ENCODE measurements at places on chromosomes 3 and 15.

DNA sequence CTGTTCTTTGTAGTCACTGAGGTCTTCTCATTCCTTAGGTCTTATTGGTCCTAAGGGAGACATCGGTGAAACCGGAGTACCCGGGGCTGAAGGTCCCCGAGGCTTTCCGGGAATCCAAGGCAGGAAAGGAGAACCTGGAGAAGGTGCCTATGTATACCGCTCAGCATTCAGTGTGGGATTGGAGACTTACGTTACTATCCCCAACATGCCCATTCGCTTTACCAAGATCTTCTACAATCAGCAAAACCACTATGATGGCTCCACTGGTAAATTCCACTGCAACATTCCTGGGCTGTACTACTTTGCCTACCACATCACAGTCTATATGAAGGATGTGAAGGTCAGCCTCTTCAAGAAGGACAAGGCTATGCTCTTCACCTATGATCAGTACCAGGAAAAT, 11.6 kb downstream of the ADIPOQ start:
- DNase-seq, result no peak

DNA sequence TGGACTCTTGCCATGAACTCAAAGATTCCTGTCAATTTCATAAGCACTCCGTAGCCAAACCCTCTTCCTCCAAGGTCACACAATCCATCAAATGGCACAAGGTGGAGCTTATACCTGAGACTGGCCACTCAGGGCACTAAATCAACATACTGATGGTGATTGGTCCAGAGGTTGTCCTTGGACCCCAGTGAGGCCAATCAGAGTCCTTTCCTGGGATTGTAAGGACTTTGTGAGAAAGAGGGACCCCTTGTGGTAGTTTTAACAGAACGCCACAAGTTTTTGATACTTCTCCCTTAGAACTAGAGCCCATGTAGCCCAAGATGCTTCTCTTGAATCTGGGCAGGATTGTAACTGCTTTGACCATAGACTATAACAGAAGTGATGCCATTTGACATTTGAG, 44.4 kb upstream of the LARS2 start:
- DNase-seq, result no peak

DNA sequence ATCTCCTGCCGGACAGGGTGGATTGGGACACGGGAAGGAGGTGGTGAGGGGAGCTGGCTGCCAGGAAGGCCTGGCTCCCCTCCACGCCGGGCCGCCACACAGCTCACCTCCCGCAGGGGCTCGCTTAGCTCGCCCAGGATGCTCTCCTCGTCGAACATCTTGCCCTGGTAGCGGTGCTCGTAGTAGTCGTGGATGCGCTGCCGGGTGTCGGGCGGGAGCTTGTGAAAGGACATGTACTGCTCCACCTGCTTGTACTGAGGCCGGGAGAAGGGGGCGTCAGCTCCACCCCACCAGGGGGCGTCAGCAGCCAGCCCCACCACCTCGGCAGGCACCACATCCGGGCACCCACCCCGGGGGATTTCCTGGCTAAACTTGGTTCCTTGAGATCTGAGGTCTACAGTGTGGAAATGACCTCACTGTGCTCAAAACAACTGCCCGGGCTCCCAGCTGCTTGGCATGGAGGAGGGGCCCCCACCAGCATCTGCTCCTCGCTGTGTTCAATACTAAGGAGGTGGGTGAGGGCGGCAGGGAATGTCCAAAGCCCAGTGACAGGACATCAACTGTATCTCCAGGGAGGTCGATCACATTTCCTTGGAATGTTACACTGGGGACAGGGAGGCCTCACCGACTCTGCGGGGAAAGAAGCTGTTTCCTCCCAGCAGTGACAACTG, 43.4 kb downstream of the HCN4 start:
- DNase-seq, result no peak

DNA sequence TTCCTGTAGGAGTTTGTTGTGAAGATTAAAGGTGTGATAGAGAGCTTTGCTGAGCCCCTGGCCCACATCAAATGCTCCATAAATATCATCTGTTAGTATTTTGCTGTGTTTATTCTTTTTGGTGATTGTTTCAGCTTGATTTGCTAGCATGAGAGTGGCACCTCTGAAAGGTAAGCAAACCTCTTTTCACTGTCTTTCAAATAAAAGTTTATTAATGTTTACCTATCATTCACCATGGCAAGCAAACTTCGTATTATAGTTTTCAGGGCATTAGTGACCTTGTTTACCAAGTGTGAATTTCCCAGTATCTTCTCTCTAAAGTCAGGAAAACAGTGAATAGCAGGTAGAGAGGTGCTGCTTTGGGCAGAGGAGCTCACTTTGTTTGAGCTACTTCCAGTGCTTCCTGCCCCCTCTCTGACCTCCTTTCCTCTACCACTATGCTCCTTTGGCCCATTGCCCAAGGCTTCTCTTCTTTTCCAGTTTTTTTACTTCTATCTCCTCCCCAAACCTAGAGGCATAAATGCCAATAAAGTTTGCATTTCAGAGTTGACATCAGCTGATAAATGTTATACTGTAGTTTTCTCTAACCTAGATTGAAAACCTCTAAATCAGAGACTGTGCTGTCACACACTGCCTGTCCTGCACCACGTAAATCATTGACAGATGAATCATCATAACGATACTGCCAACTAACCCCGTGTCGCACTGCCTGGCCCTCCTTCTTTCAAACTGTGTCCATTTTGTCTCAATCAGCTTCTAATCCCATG, 569.0 kb downstream of the TUSC7 start:
- no peak for DNase-seq

DNA sequence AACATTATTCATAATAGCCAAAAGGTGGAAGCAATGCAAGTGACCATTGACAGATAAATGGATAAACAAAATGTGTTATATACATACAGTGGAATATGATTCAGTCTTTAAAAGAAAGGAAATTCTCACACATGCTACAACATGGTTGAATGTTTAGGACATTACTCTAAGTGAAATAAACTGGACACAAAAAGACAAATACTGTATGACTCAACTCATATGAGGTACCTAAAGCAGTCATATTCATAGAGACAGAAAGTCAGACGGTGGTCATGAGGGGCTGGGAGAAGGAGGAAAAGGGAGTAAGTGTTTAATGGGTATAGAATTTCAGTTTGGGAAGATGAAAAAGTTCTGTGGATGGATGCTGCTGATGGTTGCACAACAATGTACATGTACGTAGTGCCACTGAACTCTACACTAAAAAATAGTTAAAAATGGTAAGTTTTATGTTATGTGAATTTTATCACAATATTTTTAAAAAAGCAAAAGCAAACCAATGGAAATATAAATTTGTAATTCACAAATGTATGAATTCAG, 5.3 kb downstream of the TXNRD3 start:
- DNase-seq, result no peak

DNA sequence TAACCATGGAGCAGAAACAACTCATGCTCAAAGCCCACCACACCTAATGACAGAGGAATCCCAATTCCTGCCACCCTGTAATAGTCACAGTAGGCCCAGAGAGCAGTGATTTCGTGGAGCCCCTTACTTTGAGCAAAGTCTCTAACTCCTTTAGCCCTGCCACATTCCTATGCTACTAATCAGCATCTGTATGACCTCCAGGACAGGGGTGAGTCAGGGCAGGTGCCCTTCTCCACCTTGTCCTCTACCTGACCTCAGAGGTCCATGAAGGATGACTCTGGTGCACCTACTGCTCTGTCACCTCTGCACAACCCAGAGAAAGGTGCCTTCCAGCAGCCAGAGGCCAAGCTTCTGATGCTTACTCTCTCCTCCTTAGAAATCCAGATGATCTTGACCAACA, 6.1 kb upstream of the SCG3 start:
- DNase-seq, result no peak

DNA sequence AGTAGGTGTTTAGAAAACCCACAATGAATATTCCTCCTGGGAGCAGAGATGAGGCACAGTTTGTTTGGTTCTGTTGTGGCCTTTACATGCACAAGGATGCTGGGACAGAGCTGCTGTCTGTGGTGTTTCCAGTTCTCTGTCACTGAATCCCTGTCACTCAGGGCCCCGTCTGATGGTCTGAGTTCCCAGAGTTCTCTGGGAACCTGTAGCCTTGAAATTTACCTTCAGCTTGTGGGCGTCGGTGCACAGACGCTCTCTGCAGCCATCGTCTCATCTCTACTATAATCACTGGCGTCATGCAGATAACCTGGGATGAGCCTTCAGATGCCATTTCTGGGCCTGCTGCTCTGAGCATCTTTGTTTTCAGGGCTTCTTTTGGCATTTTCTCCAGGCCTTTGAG, 81.9 kb downstream of the LRRK1 start:
- DNase-seq, result no peak

- no peak for DNase-seq
Measured at GRCh38 chr3:16374047-16374934, 109.3 kb downstream of the OXNAD1 start.

DNA sequence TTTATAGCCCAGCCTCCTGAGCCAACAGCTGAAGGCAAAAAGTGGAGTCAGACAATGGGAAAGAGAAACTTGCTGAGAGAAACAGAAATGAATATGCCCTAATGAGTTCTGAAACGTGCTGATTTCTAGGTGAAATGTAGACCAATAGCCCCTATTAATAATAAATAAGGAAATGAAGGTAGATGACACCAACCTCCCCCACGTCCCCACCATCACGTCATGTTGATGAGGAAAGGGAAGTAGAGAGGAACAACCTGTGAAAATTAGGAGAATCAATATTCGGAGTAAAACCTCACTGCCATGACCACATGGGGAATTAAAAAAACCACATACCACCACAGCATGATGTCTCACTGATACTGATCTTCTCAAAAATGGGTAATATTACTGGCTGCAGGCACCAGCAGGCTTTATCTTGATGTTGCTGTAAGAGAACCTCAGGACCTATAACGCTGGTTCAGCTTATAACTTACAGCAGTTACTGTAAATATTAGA, 64.0 kb downstream of the KAT2B start:
- no peak for DNase-seq

DNA sequence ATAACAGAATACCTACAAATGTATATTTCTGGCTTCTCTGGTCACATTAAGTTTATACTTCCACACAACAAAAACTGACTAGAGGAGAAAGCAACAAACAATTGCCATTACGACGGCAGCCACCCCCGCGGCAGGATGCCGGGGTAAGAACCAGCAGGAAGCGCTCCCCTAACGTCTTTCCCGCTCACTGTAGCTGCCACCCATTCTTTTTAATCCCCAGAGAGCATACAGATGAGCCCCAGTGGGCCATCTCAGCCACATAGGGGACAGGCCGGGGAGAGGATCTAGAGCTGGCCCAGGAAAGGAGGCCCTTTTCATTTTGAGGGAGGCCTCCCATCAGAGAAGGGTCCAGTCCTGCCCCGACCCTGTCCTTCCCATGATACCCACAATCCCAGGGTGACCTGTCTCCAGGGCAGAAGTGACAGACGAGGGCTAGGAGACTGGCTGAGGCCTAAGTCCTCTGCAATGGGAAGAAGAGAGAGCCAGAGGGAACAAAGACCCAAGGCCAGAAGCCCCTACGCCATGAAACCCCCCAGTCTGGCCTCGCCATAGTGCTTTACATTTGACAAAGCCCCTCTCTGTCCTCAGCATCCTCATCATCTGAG, 3.6 kb upstream of the CALML4 start:
- DNase-seq, result no peak

DNA sequence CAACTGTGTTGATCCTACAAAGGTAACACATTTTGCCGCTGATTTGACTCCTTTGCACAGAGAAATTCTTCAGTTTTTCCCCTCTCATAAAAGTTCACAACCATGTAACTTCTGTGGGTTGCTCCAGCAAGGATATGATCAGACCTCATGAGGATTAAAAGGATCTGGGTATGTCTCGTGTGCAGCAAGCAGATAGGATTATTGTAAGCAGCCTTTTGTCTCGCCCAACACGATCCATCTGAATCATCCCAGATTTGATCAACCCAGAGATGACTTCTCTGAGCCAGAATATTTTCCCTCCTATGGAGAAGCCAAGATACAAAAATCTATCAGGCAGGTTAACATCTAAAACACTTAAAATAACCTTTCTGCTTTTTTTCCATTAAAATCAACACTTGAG, 12.8 kb upstream of the BNIP2 start:
- DNase-seq, result no peak

DNA sequence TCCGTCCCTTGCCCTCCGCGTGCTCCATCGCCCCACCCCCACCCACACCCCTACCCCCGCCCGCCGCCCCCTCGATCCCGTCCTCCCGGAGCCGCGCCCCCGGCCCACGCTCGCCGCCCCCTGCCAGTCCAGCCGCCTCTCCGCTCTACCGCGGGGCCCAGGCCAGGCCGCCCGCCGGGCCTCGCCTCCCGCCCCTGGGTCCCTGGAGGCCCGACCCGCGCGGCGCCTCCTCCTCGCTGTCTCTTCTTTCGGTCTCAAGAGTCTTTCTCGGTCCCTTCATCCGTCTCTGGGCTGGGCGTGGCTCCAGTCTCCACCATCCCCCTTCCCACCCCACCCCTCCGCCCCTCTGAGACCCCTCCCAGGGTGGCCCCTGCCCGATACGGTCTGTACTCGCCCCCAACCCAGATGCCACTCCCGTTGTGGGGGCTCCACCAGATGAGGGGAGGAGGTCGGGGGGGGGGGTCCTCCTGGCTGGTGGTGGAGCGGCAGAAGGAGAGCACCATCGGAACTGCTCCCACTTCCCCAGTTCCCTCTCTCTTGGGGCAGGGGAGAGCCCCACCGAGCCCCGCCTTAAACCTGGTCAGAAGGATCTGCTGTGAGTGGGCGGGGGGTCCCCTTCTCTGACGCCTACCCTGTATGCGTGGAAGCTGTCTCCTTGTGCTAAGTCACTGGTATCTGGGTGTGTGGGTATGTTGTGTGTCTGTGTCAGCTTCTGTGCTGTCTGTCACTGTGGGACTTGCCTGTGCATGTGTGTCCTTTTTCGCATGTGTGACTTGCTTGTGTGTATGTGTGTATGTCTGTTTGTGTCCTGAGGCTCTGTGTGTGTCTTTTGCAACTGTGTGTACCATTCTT, 1.0 kb downstream of the PRKCD start:
- DNase-seq, result no peak

GRCh38 chr3:117756563-117756962, 1047.0 kb downstream of the TUSC7 start:
- DNase-seq, result no peak

DNA sequence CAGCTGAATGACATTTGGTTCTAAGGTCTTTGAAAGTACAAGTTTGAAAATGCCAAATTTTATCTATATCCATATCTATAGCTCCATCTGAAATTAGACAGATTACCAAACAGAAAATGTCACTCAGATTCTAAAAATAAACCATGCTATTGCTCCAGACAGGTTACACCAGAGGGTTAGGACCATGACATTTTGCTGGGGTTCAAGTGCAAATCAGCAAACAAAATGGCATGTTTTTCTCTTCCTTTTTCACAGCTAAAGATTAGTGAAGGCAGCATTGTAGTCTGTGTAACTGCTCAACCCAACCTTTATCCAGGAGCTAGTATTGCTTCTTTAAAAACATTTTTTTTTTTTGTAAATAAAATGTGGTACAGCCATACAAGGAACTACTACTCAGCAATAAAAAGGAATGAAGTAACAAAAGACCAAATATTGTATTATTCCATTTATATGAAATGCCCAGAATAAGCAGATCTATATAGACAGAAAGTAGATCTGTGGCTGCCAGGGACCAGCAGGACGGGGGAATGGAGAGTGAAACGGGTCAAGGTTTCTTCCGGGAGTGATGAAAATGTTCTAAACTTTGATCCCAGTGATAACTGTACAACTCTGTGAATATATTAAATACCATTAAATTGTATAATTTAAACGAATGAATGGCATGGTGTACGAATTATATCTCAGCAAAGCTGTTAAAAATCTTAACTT, 18.2 kb downstream of the VGLL4 start:
- no peak for DNase-seq

GRCh38 chr15:80790236-80790635, 11.1 kb downstream of the CEMIP start:
- DNase-seq, result no peak

Measured in brain pericyte (primary cell).